Immature natural killer cell (primary cell): ENCODE measurements at places on chromosomes 3 and 15.

DNA sequence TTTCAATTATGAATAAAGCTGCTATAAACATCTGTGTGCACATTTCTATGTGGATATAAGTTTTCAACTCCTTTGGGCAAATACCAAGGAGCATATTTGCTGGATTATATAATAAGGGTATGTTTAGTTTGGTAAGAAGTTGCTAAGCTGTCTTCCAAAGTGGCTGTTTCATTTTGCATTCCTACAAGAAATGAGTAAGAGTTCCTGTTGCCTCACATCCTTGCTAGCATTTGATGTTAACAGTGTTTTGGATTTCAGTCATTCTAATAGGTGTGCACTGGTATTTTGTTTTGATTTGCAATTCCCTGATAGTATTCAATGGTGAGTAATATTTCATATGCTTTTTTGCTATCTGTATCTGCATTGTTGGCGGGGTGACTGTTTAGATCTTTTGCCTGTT, 120.7 kb upstream of the MDFIC2 start:
- no peak for DNase-seq

DNA sequence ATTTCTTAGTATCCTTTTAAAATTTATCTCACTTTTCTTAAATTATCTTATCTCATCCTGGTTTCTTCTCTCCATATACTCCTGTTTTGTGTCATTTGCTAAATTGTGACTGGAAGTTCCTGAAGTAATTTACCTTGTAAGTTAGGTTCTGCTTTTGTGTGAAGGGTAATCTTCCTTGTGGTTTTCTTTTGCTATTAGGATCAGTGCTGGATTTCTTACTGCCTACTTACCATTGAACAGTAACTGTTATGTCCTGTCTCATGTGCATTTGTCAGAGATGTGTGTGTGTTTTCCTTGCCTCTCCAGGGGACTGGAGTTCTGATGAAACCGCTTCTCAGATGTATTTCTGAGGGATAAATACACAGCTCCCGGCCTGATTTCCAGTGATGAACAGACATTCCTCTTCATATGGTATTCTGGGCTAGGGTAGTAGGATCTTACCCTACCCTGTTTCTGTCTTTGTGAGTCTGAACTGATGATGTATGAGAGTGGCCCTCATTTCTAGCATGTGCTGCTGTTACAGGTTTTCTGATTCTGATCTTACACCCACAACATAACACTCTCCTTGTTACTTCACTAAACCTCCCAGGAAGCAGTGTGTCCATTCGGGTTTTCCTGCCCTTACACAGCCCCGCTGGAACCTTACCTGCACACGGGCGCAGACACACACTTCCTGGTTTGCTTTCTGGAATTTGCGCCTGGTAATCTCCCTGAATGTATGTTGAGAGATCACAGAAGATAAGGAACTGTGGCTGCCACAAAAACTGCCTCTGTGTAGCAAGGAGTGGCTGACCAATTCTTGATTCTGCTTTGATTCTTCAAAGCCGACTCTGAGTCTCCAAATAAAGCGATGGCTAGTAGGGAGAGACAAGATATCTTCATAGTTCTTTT, 14.7 kb downstream of the PAK2 start:
- no peak for DNase-seq

GRCh38 chr3:152109038-152109437, 159.7 kb upstream of the MBNL1 start:
- DNase-seq: no peak

DNA sequence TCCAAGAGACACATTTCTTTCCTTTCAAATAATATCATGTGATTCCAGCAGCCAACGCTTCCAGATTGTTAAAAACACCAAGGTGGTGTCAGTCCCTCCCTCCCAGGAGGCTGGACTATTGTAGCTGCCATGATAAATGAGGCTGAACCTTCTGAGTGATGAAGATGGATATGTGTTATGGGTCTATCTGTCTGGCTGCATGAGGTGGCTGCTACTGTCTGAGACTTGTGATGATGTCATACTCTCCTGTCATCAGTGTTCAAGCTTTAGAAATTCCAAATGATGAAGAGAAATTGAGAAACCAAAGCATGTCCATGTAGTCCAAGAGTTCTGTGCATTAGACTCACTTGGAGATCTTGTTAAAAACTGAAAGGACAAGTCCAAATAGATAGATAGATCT, 683.0 kb downstream of the NTRK3 start:
- DNase-seq: no peak

- DNase-seq: no peak
These were observed 77.5 kb downstream of the RAD18 start for GRCh38 chr3:8885536-8886316.

DNA sequence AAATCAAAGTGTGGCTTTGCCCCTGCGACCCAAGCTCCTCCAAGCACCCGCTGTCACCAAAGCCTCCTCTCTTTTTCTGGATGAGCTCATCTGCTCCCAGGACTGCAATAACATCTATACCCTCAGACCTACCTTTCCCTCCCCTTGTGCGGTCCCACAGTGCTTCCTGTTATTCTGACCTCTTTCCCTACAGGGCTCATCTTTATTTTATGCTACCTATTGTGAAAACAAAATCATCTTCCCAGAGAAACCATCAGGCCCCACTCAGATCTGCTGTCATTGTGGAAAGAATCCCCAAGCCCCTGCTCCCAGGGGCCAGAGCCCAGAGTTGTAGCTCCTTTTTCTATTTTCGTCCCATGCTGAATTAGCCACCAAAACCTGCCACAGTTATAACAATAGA, 162.2 kb downstream of the MEIS2 start:
- DNase-seq: no peak
